Suppressor macrophage (primary cell): ENCODE measurements at places on chromosomes 4 and X.

GRCh38 chrX:14670819-14671218, 141.5 kb downstream of the GLRA2 start:
- no peak for DNase-seq

- no peak for DNase-seq
These were observed 186.6 kb downstream of the NKX6-1 start for GRCh38 chr4:84312426-84313012.

DNA sequence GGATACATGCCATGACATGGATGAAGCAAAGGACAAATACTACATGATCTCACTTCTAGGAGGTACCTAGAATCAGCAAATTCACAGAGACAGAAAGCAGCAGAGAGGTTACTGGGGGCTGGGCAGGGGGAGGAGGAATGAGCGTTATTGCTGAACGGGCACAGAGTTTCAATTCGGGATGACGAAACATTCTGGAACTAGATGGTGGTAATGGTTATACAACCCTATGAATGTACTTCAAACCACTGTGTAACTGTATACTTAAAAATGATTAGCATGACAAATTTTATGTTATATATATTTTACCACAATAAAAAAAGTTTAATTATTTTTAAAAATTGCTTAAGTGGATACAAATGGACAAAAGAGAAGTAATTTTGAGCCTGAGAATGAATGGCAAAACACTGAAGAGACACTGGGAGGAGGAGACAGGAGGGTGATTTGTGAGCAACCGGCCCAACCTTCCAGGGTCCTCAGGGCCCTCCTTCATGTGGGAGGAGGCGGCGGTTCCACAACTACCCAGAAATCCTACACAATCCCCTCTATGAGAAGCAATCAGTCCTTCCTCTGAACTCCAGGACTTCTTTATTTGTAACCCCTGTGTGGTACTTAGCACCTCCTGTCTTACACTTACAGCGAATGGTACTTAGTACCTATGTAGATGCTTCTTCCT, 14.1 kb downstream of the ACSL1 start:
- peak; percentile 90 for DNase-seq

- no peak for DNase-seq
These were observed 24.9 kb upstream of the IQSEC2 start for GRCh38 chrX:53305996-53306937.

DNA sequence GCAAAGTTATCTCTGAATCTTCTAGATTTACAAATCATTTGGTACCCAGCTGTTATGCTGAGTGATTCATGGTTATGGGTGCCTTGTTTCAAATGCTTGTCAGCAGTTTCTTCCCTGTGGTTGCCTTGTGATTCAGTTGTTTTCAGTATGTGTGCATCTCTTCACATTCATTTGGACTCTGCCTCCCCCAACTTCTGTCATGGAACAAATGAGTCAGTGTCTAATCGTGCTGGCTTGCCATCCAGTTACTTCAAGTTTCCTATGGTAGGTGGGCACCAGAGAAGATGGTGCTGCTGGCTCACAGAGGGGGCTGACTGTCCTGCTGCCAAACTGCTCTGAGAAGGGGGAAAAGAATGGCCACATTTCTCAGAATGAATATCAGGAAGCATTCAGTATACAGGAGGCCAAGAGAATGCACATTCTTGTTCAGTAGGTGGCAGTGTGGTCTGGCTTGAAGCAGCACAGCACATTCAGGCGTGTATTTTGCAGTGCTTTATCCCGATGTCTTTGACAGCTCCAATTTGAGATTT, 260.9 kb downstream of the GLUD2 start:
- DNase-seq: peak; percentile 13

GRCh38 chr4:147944249-147944648, 212.4 kb downstream of the ARHGAP10 start:
- peak; percentile 49 for DNase-seq

DNA sequence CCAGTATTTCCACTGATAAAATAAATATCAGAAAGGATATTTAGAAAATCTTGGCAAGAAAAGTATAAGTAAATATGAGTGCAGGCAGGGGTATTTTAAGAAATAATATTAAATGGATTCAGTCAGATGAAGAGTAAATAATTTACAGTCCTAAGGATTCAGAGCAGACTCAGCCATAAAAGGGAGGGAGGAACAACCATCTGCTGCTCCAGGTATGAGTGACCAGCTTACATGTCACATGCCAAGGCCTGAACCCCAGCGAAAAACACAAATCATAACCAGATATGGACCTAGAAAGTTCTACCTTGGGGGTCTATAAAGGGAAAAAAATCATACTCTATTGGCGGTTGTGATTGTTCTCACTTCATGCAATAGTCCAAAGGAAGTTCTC, 166.8 kb downstream of the COL4A6 start:
- DNase-seq: no peak

DNA sequence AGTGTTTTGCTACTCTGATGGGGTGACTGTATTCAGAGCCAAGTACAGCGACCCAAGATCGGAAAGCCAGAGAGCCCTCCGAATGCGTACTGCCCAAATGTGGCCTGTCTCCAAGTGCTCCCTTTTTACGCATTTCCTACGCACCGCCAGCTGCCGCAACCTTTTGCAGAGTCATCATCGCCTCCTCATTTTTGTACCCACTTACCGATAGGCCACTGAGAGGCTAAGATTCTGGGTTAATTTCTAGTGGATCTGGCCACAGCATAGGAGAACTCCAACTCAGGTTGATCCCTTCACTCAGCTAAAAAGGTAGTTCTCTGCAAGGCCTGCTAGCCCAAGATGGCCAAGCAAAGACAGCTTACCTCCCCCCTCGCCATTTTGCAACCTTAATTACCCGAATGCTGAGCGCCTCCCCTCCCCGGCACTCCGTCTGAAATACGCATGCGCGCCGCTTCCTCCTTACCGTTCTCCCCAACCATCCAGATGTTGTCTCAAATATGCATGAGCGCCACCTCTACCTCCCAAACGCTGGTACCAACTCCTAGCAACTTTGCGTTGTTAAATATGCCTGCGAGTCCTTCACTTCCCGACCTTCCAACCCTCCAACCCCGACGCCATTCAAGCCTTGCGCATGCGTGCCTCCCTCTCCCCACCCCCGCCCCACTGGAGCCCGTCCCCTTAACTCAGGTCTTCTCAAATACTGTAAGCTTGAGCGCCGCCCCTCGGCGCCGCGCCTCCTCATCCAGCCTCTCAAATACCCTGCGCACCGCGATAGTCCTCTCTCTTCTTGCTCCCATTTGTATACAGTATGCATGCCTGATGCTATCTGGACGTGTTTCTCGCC, 11.8 kb upstream of the ZCCHC13 start:
- DNase-seq: peak; percentile 90

GRCh38 chr4:141339391-141339790, 118.7 kb downstream of the ZNF330 start:
- DNase-seq: no peak

GRCh38 chr4:152339576-152339975, 196.3 kb downstream of the FBXW7 start:
- DNase-seq: no peak
